ENCODE measurements at places on chromosomes 2 and 18.
A peak's percentile ranks its signal among the peaks of the same experiment; 100 is the strongest.

- DNase-seq: no peak
Measured at GRCh38 chr2:188610827-188611226, 319.2 kb downstream of the GULP1 start.

DNA sequence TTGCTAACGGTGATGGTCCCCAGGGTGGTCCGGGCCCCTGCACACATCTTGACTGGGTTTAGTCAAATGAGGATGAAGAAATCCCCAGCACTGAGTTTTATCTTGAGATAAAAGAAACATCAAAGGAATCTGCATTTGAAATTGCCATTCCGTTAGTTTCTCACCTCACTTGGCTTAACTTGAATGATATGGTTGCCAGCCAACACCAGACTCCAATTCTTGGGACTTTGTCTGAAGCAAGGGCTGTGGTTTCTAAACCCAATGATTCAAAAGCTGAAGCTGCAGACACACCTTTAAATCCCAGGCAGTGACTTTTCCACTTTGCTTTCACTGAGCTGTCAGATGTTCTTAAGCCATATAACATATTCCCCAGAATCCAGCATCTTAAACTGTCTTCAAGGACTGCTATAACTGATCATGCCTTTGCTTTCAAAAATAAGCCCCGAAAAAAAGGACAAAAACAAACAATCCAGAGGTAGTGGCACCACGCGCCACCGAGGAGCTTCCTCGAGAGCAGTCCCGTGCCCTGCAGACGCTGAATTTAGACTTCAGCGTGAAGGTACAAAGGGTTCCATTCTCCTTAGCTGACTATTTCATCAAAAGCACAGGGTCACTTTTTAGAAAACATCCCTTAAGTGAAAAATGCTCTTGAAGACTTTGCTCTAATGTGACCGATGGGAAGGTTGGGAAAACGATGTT lies 189.3 kb downstream of the HDAC4 start:
- peak; percentile 61 for DNase-seq

GRCh38 chr2:163756588-163756987 lies 20.8 kb upstream of the FIGN start:
- DNase-seq: no peak

DNA sequence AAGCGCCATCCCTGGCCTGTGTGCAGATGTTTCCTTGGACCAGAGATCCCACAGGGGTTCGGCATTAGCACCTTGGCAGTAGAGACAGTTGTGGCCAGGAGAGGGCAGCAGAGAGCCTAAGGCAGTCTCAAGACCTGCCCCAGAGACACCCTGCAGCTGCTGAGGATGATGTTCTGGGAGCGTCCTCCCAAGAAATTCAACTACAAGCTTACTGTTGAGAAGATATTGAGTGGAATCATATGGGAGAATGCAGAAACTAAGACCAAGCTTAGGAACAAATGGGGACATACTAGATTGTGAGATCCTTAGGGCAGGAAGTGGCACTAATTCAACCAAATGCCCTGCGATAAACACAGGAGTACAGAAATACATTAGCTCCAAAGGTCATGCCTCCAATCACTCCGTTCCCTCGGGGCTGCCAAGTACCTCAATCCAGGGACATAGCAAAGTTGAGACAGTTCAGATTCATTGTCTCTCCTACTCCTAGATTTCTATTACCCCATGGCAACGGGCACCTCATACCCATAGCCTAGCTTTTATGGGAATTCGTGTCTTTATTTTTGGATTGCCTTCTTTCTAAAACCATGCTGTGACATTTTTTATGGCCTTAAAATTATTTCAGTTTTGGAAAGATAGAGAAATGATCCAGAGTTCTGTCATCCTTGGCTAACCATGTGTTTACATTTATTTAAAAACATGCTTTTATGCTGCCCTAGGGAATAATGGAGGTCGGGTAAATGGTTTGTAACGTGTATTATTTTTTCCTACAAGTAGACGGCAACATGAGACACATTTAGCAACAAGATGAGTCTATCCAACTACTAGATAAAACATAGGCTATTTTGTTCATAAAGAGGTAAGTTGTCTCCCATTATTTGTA lies 2.2 kb upstream of the ERMN start:
- DNase-seq: peak; percentile 92

GRCh38 chr2:84158605-84159004 lies 300.5 kb downstream of the SUCLG1 start:
- no peak for DNase-seq

- no peak for DNase-seq
Measured at GRCh38 chr2:235105821-235106359, 154.1 kb downstream of the SH3BP4 start.

- no peak for DNase-seq
Measured at GRCh38 chr2:26786207-26787028, 562 bp downstream of the CENPA start.

DNA sequence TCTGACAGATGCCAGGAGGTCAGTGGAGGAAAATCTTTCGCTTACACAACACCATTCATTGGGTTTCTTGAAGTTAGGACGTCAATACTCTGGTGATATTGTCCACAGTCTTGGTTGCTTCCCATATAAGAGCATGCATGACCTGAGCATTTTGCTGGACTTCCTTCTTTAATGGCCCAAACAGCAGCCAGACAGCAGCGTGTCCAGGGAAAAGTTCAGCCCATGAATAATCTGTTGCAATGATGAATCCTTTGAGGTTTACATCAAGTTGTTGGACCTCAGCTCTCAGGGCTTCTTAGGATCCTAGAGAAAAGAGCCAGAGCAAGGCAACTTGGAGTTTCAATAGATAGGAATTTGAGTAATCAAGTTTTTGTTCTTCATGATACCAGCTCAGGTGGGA lies 155.6 kb upstream of the MGAT5 start:
- DNase-seq: no peak

GRCh38 chr18:49631146-49631866 lies 69.4 kb downstream of the LIPG start:
- no peak for DNase-seq

- DNase-seq: peak; percentile 78
Measured at GRCh38 chr2:36597532-36598377, at the start of gene FEZ2. FEZ2 (minus strand) TSS chr2:36598168; CDS start chr2:36598142, 26 bp downstream.

Data from testis (tissue), 5 donors.